ENCODE measurements at places on chromosomes 2 and 18. TPM values are rescaled to one million over a fixed set of nuclear protein-coding genes. Genes with fewer than 3 reads are reported as not detected.

Gene RBFA
- 35.7 TPM for total RNA-seq

DNA sequence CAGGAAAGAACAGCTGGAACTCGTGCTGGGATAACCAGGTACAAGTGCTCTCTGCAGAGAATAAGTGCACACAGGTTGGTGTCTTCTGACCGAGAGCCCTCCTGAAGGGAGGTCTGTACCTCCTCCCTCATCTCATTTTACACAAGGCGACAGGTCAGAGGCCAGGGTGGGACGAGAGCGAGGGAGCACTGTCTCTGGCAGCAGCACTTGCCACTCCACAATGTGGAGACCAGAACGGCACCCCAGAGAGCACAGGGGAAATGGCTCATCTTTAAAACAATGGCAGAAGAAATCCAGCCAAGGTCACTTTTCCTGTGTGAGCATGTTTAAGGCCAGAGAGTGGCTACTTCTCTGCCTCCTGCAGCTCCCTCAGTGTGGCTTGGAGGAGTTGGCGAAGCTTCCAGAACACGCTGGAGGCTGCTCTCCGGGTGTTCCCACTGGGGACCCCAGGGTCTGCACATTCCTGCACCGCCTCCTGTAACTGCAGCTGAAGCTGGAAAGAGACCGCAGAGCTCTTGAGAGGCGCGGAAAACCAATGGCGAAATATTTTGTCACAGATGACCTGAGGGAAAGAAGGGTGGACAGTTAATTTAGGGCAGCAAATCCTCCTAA lies 20.8 kb downstream of the DIPK1C start:
- DNase-seq: no peak

Gene PROM2
- total RNA-seq: 176 TPM

DNA sequence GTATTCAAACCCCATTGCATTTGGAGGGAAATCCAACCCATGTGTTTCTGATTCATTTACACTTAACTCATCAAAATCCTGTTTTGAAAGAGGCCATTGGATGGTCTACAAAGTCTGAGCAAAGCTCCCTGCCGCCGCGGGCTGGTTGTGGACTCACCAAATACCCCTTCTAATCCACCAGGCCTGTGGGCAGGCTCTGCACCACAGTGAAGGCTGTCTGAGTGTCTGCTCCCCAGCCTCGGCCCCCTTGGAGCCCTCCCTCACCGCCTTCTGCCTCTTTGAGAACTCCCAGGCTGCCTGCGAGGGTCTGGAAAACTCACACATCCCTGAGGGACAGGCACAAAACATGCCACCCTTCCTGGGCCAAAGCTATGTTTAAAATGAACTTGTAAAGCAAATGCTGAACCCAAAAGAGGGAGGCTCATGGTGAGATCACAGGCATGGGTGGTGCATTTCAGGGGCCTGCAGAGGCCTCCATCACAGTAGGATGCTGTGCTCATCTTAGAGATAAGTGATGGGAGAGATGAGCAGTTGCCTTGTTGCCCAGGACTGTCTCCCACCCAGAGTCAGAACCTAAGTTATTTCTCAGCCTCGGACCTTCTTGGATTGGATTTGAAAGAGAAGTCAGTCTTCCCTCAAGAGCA lies 225.0 kb downstream of the CYP26B1 start:
- DNase-seq: no peak

Gene CD302
- 25.2 TPM for total RNA-seq

- peak; percentile 79 for DNase-seq
Measured at GRCh38 chr2:236731767-236732580, 162.3 kb downstream of the ACKR3 start.

Gene CNDP1
- total RNA-seq: 0.31 TPM

DNA sequence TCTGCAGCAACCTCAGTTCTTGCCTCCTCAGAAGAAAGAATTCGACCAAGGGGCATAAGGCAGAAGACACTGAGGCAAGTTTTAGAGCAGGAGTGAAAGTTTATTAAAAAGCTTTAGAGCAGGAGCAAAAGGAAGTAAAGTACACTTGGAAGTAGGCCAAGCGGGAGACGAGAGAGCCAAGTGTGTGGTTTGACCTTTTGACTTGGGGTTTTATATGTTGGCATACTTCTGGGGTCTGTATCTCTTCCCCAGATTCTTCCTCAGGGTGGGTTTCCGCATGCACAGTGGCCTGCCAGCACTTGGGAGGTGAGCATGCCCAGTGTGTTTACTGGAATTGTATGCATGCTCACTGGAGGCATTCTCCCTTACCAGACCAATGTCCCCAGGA lies 59.3 kb upstream of the ANKRD44 start:
- no peak for DNase-seq

Gene CDK5R2
- not detected for total RNA-seq

GRCh38 chr2:52676056-52676455 lies 1091.5 kb upstream of the CHAC2 start:
- DNase-seq: no peak

GRCh38 chr2:67564626-67565025 lies 167.5 kb downstream of the ETAA1 start:
- no peak for DNase-seq

- no peak for DNase-seq
Measured at GRCh38 chr2:238920601-238921001, 72.7 kb downstream of the TWIST2 start.

DNA sequence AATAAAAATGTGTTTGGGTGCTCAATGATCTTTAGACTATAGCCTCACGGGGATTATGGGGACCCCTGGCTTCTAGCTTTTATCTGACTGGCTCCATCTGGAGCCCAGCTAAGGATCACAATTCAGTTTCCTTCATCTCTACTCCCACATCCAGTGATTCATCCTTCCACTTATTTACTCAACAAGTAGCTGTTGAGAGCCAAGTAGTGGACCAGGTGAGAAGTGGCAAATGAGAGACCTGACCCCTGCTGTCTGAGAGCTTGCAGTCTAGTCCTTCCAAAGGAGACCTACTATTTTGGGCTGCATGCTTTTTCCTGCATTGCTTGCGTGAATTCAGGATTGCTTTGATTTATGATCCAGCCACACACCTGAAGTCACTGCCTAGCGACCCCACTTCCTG lies 10.7 kb upstream of the DSG3 start:
- DNase-seq: no peak

DNA sequence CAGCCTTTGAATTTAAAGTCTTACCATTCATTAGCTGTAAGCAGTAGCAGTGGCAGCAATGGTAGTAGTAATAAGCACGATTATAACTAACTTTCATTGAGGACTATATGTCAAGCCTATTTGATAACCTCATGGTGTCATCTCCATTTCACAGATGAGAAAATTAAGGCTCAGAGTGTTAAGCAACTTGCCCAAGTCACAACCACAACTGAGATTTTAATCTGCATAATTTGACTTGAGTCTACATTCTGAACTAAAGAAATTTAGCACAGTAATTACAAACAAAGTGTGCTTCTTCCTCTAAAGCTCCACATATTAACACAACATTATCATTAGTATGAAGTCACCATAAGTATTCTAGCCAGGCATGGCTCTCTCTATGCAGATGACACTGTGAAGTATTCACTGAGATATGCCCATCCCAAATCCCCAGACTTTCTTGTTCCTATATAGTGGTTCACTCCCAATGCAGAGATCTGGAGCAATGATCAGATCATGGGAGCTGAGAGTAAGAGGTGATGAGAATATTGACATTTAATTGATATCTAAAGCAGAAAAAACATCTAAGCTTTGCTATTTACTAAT lies 120.2 kb downstream of the ATAD2B start:
- no peak for DNase-seq

Gene ABHD1
- 0.78 TPM for total RNA-seq

GRCh38 chr2:42962508-42962953 lies 170.1 kb upstream of the HAAO start:
- DNase-seq: no peak

Gene ACTR1B
- 67.4 TPM for total RNA-seq

GRCh38 chr2:30224151-30224550 lies 7.2 kb upstream of the LBH start:
- DNase-seq: no peak

DNA sequence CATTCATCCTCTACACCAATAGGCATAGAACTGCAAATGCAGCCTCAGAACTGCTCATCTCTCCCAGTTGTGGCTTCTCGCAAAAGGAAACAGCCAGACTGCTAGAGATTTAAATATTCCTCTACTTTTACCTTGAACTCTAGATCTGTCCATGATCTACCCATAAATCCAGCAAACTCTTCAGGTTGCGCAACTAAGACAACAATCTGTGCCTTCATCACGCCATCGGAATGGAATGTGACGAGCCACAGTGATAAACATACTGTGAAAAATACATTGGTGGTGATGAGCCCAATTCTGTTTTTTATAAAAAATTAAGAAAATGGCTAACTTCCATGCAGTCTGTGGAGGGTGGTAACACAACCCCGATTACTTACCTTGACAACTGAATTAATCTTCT lies 626.7 kb downstream of the LRRTM4 start:
- DNase-seq: no peak

DNA sequence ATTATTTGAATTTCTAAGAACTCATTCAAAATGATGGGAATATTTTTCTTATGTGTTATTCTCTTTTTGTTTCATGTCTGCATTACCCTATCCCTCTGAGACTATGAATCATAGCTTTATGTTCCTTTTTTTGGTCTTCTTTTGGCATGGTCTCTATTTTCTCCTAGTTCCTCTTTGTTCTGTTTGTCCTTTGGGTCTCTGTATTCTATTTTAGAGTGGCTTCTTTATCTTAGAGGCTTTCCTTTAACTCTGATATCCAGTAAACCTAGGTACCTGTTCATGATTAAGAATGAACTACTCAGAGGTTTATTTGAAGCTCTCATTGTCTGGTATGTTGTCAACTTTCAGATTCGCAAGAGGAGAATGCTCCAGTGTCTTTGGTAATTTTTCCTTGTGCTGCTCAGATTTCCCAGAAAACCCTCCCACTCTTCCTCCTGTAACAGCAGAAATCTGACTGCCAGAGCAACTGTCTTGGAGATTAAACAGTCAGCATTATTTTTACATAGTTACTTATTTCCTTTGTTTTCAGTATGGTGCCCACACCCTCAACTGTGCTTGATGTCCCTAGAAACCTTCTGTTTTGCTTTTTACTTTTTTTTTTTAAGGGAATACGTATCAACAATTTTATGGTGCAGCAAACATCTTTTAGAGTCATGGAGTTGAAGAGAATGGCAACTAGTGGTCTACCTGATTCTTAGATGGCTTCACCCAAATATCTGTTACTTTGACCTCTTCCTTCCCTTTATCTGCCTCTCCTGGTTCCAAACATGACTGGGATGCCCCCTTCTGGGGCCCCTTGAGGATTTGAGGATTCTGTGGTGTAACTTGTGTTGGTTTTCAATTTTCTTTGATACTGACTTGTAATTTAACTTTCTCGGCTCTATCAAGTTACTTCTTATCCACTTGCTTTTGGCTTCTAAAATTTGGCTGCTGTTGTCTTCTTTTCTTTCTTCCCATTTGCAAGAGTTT lies 92.0 kb downstream of the DPP10 start:
- no peak for DNase-seq

DNA sequence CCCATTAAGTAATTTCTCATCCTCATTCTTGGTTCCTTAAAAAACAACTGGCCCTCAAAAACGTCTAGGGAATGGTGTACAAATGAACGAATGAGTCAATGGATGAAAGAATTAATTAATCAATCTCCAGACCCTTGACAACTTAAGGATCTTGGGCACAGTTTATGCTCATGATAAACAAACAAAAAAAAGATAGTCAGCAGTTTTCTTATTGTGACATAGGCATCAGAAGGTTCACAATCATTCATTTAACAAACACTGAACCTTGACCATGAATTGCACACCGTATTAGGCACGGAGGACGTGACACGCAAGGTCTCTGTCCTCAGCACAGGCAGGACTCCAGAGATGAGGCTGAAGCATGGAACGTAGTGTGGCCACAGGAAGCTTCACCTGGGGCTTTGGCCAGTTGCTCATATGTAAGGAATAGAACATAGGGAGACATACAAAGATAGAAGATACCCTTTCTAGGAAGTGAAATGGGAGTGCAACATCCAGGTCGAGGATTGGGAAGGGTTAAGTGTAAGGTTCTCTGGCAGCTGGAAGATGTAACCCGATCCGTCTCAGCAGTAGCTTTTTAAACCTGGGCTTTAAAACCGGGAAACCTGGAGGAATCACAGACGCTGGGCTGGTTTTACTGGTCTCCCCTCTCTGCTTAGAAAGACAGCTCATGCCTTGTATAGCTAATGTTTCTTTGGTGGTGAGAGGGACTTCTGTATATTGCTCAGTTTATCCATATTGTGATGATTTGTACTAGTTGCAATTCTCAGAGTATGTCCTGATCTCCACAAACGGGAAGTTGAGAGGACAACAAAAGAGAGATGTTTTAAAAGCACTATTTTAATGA lies 8.9 kb upstream of the LTBP1 start:
- DNase-seq: no peak

Gene PPIG
- 59.2 TPM for total RNA-seq

GRCh38 chr2:102120261-102120660 lies 22.3 kb upstream of the IL1R1 start:
- DNase-seq: no peak

DNA sequence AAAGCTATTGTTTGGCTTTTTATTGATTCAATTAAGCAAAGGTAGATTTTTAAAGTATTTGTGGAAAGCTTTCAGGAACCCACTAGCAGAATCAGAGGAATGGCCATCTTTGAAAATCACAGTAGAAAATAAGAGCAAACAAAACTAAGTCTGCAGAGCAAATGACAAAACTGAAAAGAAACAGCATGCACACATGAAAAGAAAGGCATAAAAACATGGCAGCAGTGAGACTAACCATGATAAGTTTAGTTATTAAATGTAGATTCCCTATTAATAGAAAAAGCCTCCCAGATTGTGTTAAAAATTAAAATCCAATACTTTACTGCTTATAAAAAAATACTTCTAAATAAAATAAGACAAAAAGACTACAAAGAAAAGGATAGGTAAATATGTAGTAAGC lies 9.1 kb upstream of the TLK1 start:
- DNase-seq: no peak

Gene LYG1
- total RNA-seq: 0.39 TPM

GRCh38 chr2:230602562-230603230 lies 109.9 kb upstream of the CAB39 start:
- no peak for DNase-seq

GRCh38 chr2:238854246-238854645 lies 6.4 kb downstream of the TWIST2 start:
- peak; percentile 18 for DNase-seq

DNA sequence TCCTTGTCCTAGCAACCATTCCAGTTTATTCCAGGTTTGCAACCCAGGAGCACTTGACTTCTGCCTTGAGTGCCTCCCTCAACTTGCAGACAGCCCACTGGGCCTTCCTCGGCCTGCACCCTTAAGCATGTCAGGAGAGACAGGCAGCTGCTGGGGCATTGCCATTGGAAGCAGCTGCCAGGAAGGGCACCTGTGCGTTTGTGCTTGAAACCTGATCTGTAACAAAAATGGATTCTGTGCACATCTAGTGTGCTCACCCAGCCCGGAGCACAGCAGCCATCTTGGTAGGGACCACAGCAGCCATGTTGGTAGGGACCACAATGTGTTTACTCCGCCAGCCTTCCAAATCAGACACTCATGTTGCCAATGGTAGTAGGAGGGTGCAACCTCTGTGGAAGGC lies 44.3 kb upstream of the GLI2 start:
- no peak for DNase-seq

- DNase-seq: no peak
Measured at GRCh38 chr2:68151037-68151436, 6.7 kb upstream of the PNO1 start.
